ENCODE measurements at places on chromosomes 6 and 20. TPM values are rescaled to one million over a fixed set of nuclear protein-coding genes. Genes with fewer than 3 reads are reported as not detected.

- no peak for DNase-seq
Observed at GRCh38 chr6:119758385-119758784, 408.8 kb upstream of the MAN1A1 start.

DNA sequence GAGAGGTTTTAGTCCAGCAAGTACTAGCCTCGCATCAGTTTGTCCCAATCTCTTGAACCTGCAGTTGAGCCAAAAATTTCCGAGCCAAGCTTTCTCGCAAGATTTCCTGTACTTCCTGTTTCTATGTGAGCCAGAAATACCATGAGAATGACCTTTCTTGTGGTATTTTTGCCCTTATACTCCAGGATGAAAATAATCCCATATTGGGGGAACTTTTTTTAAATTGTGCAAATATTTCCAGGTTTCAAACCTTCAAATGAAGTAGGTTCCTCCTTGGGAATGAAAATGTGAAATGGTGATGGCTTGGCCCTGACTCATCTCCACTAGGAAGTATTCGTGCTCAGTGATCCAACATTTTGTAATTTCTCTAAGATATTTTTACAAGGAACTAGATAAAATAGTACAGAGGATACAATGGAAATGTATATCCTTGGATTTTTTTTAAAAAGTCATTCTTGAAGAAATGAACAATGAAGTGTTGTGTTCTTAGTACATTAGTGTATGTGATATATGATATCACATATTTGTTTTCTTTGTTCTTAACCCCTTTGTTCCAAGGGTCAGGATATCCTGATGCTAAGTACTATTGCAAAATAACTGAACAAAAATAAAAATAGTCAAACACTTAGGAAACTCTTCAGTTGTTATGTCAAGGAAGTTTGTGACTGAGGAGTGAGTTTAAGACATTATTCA is 184.0 kb downstream of the PDE7B start:
- DNase-seq, result no peak

DNA sequence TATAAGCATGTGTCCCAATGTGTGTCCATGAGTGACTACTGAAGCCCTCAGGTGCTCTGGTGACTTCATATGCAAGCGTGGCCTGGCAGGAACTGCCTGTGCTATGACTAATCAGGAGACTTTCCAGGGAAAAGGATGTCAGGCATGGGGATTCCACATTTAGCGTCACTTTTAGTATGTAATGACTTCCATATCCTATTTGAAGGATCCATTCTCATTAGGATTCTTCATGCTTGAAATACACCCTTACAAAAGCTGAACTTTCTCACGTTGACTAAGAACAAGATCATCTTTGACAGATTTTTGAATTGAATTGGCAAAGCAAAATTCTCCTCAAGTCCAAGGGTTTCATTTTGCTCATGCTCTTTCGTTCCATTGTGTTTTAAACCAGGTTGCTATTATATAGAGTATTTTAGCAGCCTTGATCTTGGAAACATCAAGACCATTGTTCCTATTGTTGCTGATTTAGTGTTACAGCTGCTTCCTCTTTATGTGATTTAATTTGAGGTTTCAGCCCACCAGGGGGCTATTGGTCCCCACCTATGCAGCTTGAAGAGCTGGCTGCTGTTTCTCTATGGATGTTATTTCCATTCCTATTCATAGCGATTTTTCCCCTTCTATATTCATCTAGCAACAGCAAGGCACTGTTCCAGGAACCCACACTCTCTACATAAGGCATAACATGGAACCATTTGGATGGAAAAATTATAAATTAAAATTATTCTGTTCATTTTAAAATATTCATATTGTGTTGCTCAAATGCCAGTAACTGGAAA is 418.6 kb downstream of the CDKAL1 start:
- no peak for DNase-seq

PDYN gene
- 0.63 TPM for total RNA-seq

DNA sequence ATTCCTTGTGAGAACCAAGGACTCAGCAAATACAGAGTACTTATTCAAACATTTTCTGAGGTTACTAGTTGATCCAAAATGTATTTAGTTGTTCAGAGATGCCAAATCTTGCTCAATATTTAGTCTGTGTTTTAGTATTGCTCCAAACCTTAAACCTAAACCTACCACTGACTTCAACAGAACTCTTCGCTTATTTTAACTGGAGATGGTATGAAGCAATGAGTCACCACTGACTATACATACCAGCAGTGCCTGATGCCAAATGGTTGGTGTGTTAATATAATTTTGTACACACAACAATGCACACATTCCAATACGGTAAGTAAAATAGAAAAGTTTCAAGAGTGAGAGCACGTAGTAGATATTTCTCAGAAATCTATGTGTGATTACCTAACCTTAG is 1.9 kb upstream of the SPTLC3 start:
- no peak for DNase-seq

VSX1 gene
- total RNA-seq, result 4.2 TPM

DNA sequence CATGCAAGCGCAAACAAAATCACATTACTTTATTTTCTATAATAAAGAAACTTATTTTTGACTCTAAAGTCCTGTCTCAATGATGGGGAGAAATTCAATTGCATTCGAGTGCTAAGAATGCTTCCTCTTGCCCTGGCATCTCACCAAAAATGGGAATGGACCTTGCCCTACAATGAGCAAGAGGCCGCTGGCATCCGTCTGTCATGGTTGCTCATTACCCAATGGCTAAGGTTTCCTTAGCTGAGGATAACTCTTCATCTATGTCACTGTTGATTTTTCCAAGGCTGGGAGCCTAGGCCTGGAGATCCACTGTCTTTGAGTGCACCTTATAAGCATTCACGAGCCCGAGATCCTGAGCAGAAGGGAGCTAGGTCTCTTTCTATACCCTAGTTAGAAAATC is 471.3 kb upstream of the NRSN1 start:
- no peak for DNase-seq

GRCh38 chr20:22763257-22763906 is 179.0 kb upstream of the FOXA2 start:
- no peak for DNase-seq

DNA sequence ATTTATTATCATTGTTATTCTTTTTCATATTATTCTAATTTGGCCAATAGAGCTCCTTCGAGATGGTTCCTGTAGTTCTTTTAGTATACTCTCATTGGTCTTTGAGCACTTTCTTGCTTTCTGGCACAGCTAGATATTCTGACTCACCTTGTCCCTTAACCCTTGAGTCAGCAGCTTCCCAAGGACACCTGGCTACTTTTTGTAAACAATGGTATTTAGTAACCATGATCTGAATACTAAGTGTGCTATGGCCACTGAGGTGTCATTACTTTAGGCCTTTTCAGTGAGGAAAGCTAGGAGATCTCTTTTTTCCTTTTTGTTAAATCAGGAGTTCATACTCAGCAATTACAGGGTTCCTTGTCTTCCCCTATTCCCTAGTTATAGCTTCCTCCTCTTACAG is 126.5 kb upstream of the CITED2 start:
- no peak for DNase-seq

DNA sequence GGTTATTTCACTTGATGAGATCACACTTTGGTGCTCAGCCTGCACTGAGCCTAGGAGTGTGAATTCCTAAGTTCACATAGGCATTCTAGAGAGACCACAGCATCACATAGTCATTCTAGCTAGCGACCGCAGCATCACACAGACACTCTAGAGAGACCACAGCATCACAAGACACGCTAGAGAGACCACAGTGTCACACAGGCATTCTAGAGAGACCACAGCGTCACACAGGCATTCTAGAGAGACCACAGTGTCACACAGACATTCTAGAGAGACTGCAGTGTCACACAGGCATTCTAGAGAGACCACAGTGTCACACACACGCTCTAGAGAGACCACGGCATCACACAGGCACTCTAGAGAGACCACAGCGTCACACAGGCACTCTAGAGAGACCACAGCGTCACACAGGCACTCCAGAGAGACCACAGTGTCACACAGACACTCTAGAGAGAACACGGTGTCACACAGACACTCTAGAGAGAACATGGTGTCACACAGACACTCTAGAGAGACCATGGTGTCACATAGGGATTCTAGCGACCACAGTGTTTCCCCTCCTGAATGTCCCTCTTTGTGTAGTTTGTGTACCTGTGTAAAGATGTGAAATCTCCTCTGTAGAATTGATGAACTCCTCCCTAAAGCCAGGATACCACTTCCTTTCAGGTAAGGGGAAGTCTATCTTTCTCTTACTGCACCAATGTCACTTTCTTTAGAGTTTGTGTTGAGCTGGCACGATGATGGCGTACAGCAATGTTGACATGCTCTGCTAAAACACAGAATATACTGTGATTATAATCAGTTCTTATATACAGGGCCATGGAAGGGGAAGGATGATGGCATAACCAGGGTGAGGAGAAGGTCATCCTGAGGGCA is 169.4 kb downstream of the ZDHHC14 start:
- DNase-seq, result no peak

GRCh38 chr6:109434456-109434855 is 6.0 kb downstream of the PPIL6 start:
- no peak for DNase-seq

SCGN gene
- not detected for total RNA-seq

TSHZ2 gene
- 8.5 TPM for total RNA-seq

VSTM2L gene
- total RNA-seq, result 9.3 TPM

XKR7 gene
- 4.5 TPM for total RNA-seq

DNA sequence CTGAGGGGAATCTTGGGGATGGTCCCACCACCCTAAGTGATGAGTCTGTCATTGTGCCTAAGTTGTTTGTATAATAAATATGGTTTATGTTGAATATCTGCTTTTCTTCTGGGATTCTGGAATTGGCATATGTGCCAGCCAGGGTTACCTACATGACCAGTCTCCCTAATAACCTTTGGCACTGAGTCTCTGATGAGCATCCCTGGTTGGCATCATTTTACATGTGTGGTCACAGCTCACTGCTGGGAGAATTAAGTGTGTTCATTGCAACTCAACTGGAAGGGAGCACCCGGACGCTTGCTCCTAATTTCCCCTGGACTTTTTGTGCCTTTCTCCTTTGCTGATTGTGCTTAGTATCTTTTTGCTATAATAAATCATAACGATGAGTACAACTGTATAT is 8.1 kb downstream of the SMAP1 start:
- DNase-seq, result no peak

C20orf202 gene
- 0.18 TPM for total RNA-seq

DNA sequence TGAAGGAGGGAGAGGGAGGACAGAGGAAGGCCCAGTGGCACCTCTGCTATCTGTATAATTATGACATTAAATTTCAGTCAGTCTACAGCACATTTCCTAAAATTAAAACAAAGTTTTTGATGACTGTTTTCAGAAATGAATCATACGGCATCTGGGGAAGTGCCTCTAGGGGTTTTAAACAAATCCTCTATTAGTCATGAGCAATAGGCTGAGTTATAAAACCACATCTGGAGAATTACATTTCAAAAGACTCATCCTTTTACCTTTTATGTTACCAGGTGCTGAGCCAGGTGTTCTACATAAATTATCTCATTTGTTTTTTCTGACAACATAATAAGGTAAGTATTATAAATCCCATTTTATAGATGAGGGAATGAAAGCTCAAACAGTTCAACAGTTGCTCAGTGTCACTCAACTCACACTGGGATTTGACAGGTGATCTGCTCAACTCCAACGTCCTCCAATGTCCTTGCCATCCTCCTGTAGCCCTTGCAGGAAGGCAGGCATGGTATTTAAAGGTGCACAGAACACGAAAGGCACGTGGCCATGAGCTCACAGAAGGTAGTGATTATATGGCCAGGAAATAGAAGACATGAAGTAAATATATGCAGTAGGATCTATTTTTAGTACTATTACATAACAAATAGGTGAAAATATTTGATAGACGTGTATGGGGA is 184.2 kb upstream of the MAN1A1 start:
- DNase-seq, result no peak

- DNase-seq, result no peak
Observed at GRCh38 chr20:57435498-57436222, 44.5 kb downstream of the RBM38 start.

DNA sequence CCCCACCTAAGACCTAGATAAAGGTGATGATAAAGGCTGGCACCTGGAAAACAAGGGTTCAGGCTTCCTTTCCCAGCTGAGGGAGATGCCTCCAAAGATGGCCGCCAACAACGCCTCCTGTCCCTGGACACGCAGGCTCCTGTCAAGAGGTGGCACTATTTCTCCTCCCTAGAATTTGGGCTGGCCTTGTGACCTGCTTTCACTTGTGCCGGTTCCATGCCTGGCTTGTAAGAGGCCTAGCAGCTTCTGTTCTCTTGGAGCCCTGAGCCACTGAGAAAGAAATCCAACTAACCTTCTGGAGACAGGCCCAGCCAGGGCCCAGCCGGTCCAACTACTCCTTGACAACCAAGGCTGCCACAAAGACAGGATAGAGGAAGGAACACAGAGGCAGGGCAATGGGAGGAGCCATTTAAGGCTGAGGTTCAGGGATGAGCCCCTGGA is 60.2 kb upstream of the RALY start:
- DNase-seq, result peak; percentile 35

MAFB gene
- 1.6 TPM for total RNA-seq

DNA sequence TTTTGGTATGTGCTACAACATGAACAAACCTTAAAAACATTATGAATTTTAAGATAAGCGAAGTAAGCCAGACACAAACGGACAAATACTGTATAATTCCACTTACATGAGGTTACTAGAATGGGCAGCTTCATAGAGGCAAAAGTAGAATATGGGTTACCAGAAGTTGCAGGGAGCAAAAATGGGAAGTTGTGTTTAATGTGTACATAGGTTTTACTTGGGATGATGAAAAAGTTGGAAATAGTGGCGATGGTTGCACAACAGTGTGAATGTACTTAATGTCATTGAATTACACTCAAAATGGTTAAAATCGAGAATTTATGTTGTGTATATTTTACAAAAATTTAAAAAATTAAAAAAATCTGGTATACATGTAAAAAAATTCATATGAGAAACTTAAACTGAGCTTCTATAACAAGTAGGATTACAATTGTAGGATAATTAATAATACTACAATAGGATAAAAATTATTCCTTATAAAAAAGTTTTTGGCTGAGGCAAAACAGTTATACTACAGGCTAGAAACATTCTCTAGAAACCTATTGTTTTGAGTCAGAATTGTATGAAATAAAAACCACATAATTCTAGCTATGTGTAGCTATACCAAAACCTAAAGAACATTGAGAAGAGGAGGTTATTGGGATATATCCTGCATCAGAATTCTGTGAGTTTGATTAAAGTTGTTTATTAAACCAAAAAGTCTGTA is 24.8 kb upstream of the DYNLRB1 start:
- DNase-seq, result no peak

DNA sequence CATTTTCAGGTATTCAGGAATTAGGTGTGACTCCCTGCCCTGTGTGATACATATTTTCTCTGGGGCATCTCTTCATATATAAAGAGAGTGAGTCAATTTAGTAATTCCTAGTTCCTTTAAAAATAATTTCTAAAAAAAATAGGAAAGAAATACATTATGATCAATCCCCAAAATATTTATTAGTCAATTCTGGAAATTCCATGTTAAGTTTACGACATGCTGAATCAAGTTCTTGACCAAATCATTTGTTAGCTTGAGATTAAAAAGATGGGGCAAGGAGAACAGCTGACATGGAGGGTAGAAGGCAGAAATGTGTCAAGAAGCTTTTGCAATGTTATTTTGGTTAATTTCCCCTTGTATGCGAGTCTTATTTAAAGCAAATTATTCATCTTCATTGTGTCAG is 22.7 kb upstream of the PRDM1 start:
- DNase-seq, result no peak

GRCh38 chr6:170192905-170193304 is 98.0 kb downstream of the DLL1 start:
- DNase-seq, result no peak

GRCh38 chr20:57104651-57105204 is 161.7 kb downstream of the BMP7 start:
- no peak for DNase-seq
